ENCODE measurements at places on chromosomes 1 and 21.
A peak's percentile ranks its signal among the peaks of the same experiment; 100 is the strongest.

GRCh38 chr1:221556435-221556834 lies 185.5 kb downstream of the DUSP10 start:
- no peak for DNase-seq

GRCh38 chr1:158999316-159000069 lies 10.2 kb upstream of the IFI16 start:
- DNase-seq = peak; percentile 99

- no peak for DNase-seq
Measured at GRCh38 chr21:44947111-44947929, 7.5 kb downstream of the SLX9 start.

- peak; percentile 39 for DNase-seq
Measured at GRCh38 chr1:117541003-117541402, 64.8 kb upstream of the TENT5C start.

GRCh38 chr1:44237721-44238457 lies 24.6 kb downstream of the DMAP1 start:
- DNase-seq = no peak

- no peak for DNase-seq
Measured at GRCh38 chr1:182869241-182869666, 30.1 kb downstream of the DHX9 start.

DNA sequence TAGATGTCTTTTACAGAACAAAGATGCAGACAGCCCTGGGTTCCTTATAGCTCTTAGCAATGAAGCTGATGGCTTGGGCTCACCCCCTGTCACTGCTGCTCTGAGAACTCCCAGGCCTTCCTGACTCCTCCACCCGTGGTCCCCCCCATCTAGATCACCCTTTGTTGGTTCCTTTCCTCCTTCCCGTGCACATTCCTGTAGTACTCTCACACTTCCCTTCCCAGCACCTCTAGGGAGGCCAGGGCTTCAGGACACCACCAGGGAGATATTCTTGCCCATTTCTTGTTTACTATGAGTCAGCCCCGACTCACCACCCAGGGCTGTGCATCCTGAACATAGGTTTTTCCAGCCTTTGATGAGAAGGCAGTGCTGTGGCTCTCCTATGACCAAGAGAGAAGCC lies 14.4 kb upstream of the NOS1AP start:
- DNase-seq = peak; percentile 85

DNA sequence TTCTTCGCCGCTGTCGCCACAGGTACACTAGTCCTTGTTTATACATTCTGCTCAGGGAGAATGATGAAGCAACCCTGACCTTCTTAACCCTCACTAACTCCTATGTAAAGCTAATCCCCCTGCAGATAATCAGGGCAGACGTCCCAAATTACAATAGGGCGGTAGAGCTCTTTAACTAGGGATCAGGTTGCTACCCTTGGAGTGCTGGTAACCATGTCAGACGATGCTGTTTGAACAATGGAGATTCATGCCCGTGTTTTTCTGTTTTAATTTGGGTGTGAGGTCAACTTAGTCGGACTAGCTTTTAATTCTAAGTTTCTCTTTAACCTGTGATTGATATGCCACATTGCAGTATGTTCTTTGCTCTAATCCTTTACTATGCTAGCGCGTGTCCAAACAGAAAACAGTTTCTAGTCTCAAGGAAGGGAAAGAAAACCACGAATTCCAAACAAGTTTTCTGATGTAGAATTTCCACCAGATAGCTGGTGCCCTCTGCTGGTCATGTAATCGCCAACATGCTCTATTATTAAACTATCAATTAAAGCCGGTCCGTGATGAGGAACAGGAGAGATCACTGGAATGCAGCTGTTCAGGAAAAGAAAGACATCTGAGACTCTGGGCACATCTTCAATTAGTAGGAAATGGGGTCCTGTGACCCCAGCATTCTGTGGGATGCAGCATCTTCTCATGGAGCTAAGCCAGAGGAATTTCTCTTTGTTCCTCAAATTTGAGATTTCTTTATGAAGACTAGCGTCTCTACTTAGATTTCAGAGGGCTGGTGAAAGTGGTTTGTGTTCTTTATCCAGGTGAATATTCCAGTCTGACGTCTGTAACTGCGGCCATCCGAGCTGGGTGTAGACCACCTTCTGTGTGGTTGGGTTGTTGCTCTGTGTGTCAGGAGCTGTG lies 18.3 kb upstream of the VAMP3 start:
- peak; percentile 82 for DNase-seq
